ENCODE measurements at places on chromosomes 7 and 10.

DNA sequence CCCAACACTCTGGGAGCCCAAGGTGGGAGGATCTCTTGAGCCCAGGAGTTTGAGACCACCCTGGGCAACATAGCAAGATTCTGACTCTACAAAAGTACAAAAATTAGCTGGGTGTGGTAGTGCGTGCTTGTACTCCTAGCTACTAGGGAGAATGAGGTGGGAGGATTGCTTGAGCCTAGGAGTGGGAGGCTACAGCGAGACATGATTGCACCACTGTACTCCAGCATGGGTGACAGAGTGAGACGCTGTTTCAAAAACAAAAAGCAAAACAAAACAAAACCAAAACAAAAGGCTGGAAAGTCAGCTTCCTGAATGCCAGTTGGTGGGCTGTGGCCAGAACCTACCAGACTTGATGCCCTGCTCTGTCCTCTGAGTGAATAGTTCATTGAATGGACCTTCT is 242.8 kb downstream of the PHTF2 start:
- DNase-seq, result no peak

- DNase-seq, result no peak
Measured at GRCh38 chr7:5679048-5679812, 102.2 kb downstream of the RNF216 start.

DNA sequence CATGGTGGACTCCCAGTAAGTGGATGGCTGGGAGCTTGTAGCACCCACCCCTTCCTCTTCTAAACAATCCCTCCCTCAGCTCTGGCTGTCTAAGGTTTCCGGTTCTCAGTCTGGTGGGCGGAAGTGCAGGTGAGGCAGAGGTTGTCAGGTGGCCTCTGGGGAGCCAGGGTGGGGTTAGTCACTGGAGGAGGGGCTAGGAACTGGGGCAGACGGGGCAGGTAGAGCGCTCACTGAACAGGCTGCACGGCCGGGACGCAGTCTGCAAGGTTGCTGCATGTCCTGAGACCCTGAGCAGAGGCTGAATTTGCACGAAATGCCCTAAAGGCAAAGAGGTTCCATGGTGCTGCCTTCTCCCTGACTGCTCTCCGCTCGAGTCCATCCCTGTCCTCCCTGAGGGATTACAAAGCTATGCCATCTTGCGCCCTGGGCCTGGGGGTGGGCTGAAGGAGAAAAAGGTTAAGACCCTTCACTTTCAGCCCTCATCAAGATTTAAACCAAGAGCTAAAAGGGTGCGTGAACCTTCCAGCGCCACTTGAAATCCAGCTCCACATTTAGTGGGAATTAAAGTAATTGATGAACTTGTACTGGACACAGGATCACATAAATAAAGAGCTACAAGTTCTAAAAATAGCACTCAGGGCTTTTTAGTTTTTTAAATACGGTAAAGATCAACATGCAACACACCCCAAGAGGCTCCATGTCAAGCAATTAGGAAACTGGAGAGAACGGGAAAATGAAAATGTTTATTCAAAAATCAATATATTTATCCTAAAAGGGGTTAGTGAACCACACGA is 62.3 kb upstream of the CTBP2 start:
- no peak for DNase-seq

GRCh38 chr7:115775981-115776380 is 254.6 kb downstream of the TFEC start:
- no peak for DNase-seq

- no peak for DNase-seq
Measured at GRCh38 chr10:77643795-77644468, 6.3 kb upstream of the KCNMA1 start.

GRCh38 chr10:72332423-72333111 is 22.2 kb downstream of the DNAJB12 start:
- no peak for DNase-seq

- no peak for DNase-seq
Measured at GRCh38 chr7:110621289-110621688, 469.6 kb upstream of the LRRN3 start.

DNA sequence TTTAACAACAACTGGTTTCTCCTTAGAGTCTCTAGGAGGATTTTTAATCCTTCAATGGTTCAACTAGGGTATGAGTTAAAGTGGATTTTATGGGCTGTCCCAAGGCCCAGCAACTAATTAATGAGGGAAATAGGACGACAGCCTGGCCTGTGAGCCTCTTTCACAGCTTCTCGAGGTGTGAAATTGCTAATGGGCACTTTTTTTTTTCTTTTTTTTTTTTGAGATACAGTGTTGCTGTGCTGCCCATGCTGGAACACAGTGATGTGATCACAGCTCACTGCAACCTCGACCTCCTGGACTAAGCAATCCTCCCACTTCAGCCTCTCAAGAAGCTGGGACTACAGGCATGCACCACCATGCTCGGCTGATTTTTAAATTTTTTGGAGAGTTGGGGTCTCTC is 87.0 kb downstream of the MARCHF5 start:
- DNase-seq, result no peak

DNA sequence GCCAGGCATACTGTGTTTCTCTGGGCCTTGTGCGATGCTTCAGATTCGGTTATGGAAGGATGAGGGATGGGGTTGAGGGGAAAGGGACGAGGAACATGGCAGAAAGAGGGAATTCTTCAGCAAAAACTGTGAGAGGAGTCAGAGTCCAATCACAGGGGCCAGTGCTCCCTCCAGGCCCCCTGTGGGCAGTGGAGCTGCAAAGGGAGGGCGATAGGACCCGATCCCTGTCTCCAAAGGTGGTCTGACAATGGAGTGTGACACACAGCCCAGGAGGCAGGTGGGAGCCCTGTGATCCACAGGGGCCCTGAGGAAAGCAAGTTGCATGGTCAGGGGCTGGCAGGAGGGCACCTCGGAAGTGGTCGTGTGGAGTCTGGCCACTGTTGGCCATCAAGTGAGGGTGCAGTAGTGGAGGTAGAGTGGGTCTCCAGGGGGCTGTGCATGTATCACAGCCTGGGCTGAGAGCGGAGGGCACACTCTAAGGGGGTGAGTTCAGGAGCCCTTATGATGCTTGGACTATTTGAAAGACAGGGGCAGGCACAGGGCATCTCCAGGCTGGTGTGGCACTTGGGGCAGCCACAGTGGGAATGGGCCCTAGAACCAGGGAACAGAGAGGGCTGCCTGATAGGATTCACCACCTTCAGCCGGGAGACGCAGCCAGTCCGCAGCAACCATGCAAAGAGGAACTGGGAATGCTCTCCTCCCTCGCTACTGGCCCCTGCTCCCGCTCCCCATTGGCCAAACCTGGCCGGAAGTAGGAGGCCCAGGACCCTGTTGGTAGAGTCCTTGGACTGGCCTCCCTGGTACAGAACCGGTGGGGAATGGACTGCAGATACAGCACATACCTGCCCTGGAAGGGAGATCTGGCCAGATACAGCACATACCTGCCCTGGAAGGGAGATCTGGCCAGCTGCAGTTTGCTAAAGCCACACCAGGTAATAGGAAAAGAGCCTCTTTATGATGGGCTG is 115.9 kb downstream of the ADCY1 start:
- DNase-seq, result no peak

- DNase-seq, result no peak
Measured at GRCh38 chr10:16728266-16728665, 89.0 kb downstream of the RSU1 start.

DNA sequence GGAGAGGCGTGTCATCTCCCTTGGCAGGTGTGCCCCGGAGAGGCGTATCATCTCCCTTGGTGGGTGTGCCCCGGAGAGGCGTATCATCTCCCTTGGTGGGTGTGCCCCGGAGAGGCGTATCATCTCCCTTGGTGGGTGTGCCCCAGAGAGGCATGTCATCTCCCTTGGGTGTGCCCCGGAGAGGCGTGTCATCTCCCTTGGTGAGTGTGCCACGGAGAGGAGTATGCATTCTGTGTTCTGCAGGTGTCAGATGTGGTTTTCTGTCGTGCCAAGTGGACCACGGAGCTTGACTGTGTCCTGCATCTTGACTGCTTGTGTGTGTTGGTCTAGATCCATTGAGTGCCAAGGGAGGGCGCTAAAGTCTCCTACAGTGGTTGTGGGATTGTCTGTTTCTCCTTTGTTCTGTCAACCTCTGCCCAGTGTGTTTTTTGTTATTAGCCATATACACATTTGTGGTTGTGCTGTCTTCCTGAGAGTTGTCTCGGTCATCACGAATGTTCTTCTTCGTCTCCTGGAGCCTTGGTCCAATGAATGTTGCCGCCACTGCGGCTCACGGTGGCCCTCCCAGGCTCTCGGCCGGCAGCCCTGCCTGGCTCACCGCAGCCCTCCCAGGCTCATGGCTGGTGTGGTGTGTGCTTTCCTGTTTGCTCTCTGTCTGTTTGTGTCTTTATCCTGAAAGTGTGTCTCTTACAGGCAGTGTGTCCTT is 96.8 kb downstream of the INPP5A start:
- DNase-seq, result no peak

DNA sequence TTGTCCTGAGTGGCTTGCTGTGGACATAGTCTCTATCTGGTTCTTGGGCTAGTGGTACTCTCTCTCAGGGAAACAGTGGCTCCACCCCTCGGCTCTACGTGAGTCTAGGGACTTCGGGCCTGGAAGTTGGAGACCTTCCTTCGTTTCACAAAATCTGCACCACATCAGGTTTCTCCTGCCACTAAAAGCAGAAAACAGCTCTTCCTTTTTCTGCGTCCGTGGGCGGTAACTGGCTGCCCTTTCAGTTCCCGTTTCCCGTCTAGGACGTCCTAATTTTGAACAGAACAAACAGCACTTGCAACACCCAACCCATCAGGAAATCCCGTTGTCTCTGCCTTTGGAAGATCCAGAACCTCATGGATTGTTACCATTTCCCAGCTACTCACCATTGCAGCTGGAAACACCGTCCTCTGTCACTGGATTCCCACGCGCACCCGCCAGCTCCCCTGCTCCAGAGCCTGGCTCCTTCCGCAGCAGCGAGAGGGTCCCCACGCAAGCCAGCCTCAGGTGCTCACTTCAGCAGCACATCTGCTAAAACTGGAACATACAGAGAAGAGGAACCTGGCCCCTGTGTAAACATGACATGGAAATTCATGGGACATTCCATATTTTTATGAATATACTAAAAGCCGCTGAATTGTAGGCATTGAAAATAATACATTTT is 311.4 kb upstream of the AKR1E2 start:
- DNase-seq, result no peak

DNA sequence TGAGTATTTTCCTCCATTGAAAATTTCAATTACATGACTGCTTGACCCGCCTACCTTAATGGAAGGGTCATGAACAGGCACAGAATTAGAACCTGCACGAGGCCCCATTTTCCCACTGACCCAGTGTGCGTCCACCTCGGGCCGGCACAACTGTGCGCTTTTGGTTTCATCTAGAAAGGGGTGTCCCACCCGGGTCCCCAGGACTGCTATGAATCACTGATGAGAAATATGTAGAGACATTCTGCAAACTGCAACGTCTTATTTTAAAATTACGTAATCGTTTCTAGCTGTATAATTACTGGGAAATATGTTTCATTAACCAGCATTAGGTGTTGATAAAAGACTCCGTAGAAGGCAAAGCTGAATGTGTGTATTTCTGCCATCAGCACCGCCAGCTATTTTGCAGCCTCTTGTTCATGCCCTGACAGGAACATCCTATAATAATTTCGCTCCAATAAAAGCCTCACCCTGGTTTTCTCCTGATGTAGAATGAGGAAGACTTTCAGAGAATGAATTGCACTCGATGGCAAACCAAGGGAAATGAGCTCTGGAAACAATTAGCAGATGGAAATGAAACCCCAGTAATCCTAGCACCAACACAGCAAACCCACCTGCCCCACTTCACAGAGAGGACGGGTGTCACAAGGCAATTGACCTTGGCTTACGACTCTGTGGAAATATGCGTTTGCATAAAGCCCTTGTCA is 562.1 kb downstream of the DNAJB6 start:
- no peak for DNase-seq

DNA sequence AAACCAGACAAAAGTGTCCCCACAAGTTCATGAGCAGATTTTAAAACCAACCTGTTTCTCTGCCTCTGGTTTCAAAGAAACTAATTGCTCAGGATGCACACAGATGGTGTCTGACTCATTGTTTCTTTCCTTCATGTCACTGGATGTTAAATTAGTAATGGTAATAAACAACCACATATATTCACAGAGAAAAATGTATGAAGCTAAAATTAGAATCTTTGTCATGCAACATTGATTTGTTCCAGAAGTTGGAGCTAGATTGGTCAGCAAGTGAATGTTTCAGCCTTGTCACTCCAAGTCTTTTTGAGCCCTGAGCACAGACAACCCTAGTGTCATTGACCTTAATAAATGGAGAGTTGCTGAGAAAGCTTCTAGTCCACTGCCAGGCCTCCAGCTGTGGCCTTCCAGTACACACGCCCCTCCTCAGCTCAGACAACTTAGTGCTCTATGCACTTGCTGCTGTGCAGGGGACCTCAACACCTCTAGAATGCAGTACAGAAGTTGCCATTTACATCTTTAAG is 175.9 kb downstream of the CCDC71L start:
- DNase-seq, result no peak

GRCh38 chr10:51999096-51999495 is 299.7 kb upstream of the CSTF2T start:
- no peak for DNase-seq

DNA sequence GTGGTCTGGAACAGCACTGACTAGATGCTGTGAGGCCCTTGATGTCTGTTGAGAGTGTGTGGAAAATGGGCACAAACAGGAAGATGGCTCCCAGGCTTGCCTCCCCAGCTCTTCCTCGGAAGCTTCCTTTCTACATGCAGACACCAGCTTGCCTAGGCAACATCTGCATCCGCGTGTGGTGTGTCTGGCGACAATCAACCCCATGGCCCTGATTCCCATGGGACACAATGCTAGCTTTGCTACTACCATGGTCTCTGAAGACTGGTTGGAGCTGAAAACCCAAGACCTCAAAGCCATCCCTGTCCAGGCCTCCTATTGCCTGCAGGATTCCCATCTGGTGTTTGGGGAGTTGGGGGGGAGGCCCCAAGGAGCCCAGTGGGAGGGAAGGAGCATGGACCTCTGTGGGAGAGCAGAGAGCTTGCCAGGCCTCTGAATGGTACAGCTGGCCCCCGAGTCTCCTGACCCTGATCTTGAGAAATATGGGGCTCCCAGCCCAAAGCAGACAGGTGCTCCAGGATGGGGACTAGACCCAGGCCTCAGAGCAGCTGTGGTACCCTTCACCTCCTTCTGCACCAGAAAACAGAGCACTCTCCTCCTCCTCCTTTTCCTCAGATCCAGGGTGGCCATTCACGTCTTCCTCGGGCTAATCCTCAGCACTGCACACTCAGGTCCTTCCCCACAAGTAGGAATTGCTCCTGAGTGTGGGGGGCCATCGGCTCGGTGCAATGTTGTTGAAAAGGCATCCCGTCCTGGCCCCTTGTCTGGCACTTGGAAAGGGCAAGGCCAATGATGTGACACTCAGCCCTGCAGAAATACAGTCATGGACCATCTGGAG is 57.6 kb downstream of the ARHGAP22 start:
- DNase-seq, result no peak

DNA sequence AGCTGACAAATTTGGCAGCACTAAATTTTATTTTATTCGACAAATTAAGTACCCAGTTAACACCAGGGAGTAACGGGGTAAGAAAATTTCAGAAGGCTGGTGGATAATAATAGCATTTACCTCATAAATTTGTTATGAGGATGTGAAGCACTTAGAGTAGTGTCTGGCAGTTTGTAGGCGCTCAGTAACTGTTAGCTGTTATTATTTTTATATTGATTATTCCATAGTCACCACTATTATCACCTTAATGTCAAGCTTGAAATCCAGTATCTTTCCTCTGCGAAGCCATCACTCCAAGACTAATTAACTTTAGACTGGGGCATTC is 563 bp upstream of the COA1 start:
- DNase-seq, result no peak

GRCh38 chr10:116169782-116170445 is 103.1 kb downstream of the GFRA1 start:
- no peak for DNase-seq

Data from NCI-H2107 (cell line).